ENCODE measurements at places on chromosomes 13 and 19.

GRCh38 chr19:48752496-48753365 is at the start of gene FUT1:
Gene FUT1, minus strand, starts transcription at chr19:48752641. Its CDS starts 1,360 bp downstream, at chr19:48751281.
- no peak for DNase-seq

DNA sequence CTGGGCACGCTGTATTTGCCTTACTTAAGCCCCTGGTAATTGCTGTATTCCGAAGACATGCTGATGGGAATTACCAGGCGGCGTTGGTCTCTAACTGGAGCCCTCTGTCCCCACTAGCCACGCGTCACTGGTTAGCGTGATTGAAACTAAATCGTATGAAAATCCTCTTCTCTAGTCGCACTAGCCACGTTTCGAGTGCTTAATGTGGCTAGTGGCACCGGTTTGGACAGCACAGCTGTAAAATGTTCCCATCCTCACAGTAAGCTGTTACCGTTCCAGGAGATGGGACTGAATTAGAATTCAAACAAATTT is 676 bp downstream of the BRCA2 start:
- DNase-seq = no peak

- DNase-seq = no peak
Measured at GRCh38 chr13:38398711-38399493, 49.3 kb downstream of the UFM1 start.

DNA sequence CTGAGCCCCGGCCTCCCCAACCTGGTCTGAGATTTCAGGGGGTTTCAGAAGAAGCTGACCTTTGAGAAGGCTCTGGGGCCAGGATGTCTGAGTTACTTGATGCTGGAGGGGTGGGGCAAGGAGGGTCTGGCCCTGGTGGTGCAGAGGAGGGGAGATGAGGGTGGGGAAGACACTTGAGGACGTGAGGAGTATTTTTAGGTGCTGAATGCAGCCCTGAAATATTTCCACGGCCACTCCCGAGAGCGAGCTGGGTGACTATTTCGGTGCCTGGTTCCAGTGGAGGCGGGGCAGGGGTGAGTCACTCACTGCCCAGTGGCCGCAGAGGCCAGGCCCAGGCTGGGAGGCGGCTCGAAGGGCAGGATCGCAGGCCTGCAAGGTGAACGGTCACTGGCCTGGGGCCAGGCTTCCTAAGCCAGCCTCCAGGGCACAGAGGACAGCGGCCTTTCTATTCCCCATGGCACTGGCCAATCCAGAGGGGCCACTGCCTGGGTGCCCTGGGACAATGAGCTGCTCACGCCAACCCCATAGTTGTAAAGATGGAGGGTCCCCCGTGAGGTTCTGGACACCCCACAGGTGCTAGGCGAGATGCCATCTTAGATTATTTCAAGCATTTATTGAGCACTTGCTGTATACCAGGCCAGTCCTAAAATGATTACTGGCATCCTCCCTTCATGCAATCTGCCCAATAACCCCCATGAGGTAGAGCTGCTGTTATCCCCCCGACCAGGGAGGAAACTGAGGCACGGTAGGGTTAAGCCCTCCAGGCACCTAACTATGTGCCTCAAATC is 19.7 kb upstream of the JUND start:
- no peak for DNase-seq

- DNase-seq = no peak
Measured at GRCh38 chr13:110119935-110120905, 186.7 kb downstream of the COL4A1 start.

DNA sequence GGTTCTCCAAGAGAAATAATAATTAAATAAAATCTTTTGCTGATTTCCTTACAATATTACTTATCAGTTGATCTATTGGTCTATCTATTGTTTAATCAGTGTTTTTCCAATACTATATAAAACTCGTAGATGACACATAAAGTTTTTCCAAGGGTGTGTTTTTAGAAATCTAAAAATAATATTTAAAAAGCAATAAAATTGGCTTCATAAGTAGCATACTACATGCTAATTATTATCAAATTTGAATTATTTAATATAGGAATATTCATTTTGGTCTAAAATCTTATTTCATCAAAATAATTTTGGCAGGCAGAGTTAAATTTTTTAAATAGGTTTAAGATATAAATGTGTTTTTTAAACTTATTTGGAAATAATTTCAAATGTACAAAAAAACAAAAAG is 49.4 kb upstream of the MIR17HG start:
- no peak for DNase-seq

DNA sequence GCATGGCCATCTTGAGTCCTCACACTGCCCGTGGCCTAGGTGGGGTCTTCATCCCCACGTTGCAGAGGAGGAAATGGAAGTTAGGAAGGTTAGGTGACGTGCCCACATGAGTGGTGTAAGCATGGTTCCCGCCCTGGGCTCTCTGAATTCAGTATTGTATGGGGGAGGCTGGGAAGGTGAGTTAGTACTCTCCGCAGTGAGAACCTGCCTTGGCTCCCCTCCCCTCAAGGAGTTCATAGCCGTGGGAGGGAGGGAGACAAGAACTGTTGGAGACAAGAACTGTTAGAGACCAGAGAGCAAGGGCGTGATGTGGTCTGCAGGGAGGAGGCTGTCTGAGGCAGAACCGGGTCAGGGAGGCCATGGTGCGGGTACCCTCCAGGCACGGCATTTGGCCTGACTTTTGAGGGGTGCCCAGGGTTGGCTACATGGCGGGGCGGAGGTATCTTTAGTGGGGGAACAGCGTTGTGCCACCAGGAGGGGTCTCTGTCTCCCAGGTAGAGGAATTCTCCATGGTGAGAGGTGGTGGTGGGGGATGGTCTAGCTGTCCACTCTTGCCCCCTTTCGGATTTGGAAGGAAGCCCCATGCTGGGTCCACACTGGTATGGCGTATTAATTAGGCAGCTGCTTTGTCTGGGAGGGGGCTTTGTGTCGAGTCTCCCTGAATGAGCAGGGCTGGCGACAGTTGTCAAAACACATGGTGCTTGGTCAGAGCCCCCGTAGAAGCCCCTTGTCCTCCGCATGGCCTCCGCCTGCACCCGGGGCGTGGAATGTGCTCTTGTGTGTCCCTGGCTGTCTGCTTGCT is 45.8 kb downstream of the CAPN12 start:
- no peak for DNase-seq

All from T-helper 17 cell (primary cell).